ENCODE measurements at places on chromosomes 4 and X. TPM values are rescaled to one million over a fixed set of nuclear protein-coding genes. Genes with fewer than 3 reads are reported as not detected.

DNA sequence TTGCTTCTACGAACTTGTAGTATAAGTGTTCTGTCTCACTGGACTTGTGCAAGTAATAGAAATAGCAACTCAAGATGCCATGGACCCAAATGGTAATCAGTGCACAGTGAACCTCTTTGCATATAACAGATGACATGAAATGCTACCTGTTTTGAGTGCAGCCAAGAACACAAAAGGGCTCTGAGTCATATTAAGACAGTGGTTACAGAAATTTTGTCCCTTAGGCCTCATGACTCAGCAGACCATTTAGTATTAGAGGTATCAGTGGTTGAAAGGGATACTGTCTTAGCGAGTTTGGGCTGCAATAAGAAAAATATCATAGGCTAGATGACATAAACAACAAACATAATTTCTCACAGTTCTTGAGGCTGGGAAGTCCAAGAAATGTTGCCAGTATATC, 502.9 kb upstream of the PCDH10 start:
- DNase-seq: no peak

The UGT2A1 gene
- not detected for total RNA-seq

DNA sequence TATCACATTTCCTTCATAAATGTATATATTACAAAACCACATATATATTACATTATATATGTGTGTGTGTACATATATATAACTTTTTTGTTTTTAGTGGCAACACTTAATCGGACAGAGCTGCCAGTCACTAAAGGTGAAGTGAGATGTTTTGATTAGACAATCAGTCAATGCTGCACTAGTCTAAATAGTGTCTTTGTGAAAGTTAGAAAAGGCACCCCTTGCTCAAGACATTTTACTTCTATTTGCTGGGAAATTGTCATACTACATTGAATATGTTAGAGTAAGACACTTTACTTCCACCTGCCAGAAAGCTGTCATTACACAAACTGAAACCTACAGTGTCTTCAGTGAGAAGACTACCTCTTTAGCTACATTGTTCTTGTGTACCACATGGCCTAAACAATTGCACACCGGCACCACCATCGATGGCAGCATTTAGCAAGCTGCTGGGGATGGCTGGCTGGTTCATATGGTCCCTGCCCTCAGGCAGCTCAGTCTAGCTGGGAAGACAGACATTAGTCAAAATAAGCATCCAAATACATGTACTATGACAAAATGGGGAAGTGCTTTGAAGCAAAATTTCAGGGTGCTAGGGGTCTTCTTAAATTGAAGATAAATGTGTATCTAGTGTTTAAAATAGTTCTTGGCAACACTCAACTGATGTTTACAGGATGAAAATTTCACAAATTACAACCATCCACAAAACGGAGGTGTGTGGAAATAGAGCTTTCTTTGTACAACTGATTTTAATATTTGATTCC, 148.1 kb upstream of the GATB start:
- DNase-seq: no peak

DNA sequence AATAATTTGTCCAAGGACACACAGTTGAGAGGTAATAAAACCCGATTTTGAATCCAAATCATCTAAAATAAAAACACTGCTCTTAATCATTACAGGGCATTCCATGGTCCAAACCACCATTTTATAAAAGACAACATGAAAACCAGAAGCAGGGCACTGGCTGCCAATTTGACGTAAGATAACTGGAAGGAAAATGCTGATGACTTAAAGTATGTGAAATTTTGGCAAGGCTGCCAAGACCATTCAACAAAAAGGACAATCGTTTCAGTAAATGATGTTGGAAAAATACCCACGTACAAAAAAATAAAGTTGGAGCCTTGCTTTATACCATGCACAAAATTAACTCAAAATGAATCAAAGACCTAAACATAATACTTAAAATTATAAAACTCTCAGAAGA, 344.4 kb downstream of the RAPGEF2 start:
- no peak for DNase-seq

The BTC gene
- 7.8 TPM for total RNA-seq

DNA sequence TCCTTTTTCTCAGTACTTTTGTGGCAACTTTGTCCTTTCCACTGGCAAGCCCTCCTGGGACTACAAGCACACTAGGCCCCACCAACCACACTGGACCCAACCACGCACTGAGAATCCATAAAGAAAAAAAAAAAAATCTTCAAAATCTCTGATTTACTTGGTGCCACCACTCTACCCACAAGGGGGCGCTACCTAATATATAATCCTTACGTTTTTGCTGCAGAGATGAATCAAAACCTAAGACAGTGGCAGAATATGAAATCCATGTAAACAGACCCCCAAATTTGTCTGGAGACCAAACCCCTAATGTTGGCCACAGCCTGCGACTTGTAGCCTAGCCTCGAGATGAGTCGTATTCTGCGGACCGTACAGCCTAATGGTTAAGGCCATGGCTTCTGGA, 63.5 kb upstream of the ARHGAP36 start:
- no peak for DNase-seq

The EGF gene
- total RNA-seq: not detected

GRCh38 chr4:35066406-35066805, 1177.9 kb downstream of the ARAP2 start:
- DNase-seq: no peak

The PPP1R3F gene
- total RNA-seq: 20.4 TPM

DNA sequence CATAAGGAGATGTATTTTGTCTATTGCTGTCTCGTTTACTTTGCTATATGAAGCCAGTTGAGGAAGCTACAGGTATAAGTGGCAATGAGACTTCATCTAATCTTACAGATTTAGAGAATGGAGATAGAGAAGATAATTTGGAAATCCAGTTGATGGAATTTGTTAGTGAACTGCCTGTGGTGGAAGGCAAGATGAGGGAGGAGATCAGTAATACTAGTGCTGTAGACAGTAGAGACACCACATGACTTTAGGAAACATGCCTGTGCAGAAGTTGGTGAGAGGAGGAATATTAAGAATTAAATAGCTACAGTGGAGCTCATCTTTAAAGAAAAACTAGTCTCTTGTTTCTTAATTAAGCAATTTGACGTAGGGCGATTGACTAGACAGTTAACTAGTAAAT, 51.3 kb downstream of the RBPJ start:
- no peak for DNase-seq

- DNase-seq: no peak
These were observed 29.5 kb downstream of the ABLIM2 start for GRCh38 chr4:8129136-8129535.

The UGT8 gene
- 25.5 TPM for total RNA-seq

- no peak for DNase-seq
These were observed 31.9 kb downstream of the ANAPC10 start for GRCh38 chr4:145066063-145066501.

DNA sequence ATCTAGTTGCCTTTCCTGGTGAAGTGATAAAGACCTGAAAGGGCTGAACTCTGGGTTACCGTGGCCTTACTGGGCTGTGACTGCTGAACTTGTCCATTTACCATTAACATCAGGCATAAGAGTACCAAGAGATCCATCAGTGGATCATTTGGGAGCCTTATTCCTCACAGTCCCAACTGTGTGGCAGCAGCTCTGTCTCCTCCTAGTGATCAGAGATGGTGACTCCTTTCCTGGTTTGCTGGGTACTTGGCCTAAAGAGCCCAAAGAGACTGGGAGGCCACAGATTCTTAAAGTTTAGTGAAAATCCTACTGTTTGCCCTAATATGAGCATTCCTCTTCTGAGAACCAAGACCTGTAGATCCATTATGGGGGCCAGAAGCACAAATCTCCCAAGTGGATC, 56.3 kb upstream of the ATP6AP2 start:
- no peak for DNase-seq

The PABPC5 gene
- 6.2 TPM for total RNA-seq

- DNase-seq: no peak
These were observed 5.4 kb upstream of the USP46 start for GRCh38 chr4:52664479-52664878.

The TCEAL6 gene
- total RNA-seq: not detected

DNA sequence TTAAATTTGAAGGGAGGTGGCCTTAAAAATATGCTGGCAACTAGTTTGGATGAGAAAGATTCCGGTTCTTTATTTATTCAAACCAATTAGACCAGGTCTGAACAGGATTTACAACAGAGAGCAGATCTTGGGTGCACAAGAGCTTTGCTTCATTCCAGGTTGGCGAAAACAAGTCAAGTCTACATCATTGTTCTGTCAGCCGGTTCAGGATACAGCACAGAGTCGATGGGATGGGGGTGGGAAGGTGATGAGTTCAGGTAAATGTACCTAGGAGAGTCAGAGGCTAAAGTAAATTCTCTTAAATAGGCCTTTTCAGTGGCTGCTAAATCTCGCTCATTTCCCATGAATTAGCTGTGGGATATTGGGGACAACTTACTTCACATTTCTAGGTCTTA, 882 bp upstream of the STIM2 start:
- DNase-seq: no peak

DNA sequence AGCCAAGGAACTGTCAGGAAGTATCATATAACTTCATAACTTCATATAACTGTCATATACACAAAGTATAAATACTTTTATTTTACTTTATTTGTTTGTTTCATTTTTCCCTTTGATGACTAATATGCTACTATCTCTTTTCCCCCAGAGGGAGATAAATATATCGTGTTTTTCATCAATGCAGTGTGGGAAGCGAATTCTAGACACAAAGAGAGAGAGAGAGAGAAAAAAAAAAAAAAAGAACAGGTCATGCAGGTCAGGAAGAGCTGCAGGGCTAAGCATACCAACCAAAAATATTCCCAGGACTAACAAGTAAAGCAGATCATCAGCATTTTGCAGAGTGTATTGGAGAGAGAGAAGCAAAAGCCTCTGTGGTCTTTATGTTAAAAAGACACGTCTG, 1849.2 kb downstream of the STIM2 start:
- DNase-seq: no peak

All from stomach (tissue), 19 donors.